Femur (tissue), 1 donor: ENCODE measurements at places on chromosomes 3 and 15.

DNA sequence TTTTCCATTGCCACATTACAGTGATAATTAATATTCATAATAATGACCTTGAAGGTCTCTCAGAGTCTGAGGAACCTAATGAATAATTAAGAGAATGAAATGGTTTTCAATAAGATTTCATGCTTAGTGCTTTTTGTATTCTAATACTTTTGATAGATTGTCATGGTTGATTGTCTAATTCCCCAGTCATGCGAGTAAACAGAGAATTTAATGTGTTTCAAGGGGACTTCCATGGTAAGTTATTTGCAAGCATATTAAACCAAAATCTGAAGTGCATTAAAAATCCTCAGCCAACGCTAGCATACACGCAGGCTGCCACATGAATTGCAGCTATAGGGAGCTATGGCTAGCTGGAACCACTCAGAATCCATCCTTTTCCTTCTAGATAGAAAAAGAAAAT lies 18.9 kb upstream of the ANO10 start:
- DNase-seq, result no peak

DNA sequence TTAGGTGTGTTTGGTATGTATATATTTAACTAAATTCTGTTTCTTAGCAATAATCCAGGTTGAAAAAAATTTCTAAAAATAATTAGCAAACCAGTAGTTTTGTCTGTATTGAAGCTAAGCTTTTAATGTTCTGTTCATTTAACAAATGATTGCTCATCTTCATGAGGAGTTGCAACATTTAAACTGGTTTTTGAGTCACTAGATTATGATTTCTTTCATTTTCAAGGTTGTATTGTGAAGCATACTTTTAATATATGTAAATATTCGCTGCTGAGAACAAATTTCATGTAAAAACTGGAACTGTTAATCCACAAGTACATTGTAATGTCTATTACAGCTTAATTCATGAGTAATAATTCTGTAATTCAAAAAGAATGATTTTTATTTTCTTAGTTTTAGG lies 192.7 kb downstream of the MBNL1 start:
- no peak for DNase-seq

- no peak for DNase-seq
Observed at GRCh38 chr3:73210759-73211158, 149.3 kb downstream of the EBLN2 start.

DNA sequence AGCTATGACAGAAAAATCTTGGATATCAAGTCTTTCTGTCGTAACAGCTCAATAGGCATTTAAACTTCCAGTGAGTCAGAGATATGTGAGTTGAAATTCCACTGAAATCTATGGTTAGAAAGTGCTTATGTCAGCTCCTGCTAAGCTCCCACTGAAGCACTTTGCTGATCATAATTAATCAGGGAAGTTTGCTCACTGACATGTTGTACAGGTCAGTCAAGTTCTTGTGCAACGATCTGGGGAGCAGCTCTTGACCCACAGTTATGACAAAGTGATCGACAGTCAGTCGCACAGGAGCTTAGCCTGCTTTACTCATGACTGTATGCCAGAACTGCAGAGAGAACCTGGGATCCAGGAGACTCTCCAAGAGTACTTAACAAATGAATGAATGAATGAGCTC lies 453.5 kb downstream of the SOX2 start:
- no peak for DNase-seq
